NCI-H345 (cell line): ENCODE measurements at places on chromosomes 1 and 21.

- no peak for DNase-seq
Measured at GRCh38 chr1:24825174-24825573, 79.9 kb downstream of the CLIC4 start.

- DNase-seq = no peak
Measured at GRCh38 chr1:188117436-188117835, 1288.7 kb downstream of the PLA2G4A start.

GRCh38 chr1:227369102-227369760, 50.9 kb upstream of the CDC42BPA start:
- no peak for DNase-seq

DNA sequence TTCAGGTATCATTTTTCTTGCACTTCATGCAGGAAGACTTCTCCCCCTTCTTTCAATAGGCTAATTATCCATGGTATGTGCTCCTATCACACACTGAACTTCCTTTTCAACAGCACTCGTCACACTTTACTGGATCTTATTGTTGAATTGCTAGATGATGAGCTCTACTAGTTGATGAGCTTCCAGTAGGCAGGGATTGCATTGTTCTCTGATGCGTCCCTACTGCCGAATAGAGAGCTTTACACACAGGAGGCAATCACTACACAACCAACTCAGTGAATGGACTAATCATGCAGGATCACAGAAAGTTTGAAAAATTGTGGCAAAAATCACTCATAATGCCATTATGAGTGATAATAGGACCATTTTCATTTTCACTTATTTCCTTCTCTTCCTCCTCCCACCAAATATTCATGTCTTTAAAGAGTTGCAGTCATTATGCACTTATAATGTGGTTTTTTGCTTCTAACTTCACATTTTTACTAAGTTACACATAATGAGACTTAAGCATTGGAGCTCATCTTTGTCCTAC, 128.1 kb upstream of the ZNF648 start:
- DNase-seq = peak; percentile 11

- DNase-seq = no peak
Measured at GRCh38 chr1:246901874-246902273, 29.9 kb downstream of the AHCTF1 start.

DNA sequence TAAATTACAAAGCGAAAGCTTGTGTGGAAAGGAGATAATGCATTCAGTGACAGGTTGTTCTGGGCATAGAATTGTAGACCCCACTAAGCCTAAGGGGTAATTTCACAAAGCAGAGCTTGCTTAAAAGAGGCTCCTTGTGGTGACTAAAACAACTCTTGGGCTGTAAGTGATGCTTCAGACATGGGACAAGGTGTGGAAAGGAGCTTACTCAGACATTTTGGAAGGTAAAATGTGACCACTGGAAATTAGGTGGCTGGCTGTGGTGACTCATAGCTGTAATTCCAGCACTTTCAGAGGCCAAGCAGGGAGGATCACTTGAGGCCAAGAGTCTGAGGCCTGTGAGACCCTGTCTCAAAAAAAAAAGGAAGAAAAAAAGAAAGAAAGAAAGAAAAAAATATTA, 51.1 kb upstream of the LRRC8C start:
- no peak for DNase-seq

- DNase-seq = peak; percentile 34
Measured at GRCh38 chr21:25039461-25040380, 567.6 kb downstream of the MRPL39 start.

- peak; percentile 64 for DNase-seq
Measured at GRCh38 chr21:46325073-46325912, 1.3 kb downstream of the PCNT start.

GRCh38 chr1:76919085-76919484, 51.8 kb downstream of the ST6GALNAC5 start:
- no peak for DNase-seq

DNA sequence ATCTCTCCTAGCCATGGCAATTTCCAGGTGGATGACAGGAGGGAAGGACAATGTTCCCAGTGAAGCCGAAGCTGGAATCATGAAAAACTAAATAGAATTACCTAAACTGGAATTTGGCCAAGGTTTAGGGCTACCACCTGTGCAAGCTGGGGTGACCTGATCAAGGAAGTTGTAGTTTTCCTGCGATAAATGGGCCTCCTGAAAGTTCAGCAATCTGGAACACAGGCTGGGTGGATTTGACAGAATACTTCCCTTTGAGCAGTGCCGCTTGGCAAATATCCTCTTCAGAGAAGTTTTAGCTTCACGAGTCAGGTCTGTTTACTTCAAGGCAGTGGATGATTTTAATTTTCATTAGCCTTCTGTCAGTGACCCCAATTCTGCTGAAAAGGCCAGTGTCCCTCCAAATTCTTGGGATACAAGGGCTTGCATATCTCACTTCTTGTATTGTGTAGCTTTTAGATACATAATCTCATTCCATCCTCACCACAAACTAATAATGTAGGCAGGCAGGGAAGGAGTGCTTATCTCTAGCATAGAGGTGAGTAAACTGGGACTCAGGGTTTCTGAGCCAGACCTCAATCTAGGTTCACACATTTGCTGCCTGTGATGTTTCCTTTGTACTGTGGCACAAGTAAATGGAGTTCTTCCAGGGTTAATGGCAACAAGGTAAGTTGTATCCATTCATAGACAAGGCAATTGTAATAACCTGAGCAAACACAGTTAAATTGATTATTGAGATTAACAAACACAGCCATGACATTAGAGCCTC, 349.4 kb downstream of the NUF2 start:
- no peak for DNase-seq

DNA sequence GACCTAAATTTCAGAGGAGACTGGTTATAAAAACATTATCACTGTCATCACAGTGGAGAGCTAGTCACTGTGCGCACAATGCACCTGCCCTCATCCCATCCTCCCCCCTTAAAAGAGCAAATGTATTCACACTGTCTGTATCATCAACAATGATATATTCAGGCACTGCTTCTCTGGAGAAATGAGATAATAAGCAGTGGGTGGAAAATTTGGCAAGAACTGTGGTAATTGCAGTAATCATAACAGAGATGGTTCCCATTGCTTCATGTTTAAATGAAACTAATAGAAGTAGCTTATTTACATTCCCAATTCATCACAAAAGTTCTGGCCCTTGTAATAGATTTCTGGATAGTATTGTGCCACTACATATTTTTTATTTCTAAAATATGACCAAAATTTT, 867.4 kb upstream of the ADGRL2 start:
- DNase-seq = no peak

- no peak for DNase-seq
Measured at GRCh38 chr1:147575376-147575775, 34.1 kb downstream of the BCL9 start.
